IMR-90 (cell line): ENCODE measurements at places on chromosomes 1 and 21.

DNA sequence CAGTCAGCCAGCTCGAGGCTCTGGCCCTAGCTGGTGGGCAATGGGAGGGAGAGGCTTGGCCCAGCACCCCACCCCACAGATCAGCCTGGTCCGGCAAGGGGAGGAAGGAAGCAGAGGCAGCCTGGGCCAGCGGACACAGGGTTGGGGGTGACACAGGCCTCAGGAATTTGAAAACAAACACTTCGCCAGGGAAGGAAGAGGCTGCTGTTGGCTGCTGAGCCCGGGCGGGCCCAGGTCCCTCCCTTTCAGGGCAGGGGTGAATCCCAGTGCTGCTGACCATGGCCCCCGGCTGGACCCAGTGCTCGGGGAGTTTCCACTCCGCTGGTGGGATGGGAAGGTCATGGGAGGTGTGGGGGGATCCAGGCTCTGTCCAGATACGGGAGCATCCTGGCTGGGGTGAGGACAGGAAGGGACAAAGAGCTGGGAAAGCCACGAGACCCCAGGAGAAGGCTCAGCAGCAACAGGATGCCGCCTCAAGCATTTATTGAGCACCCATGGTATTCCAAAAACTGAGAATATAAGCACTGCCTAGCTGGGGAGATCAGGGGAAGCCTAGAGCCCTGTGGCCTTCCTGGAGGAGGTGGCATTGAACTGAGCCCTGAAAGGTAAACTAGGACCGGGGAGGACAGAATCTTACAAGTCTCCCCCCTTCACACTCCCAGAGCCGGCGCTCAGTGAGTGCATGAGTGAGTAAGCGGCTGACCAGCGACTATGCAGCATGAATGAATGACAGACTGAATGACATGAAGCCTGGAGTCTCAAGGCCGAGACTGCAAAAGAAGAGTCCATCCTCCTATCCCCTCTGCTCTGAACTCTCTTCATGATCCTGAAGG lies 26.2 kb upstream of the EPHA2 start:
- DNase-seq, result peak; percentile 89

DNA sequence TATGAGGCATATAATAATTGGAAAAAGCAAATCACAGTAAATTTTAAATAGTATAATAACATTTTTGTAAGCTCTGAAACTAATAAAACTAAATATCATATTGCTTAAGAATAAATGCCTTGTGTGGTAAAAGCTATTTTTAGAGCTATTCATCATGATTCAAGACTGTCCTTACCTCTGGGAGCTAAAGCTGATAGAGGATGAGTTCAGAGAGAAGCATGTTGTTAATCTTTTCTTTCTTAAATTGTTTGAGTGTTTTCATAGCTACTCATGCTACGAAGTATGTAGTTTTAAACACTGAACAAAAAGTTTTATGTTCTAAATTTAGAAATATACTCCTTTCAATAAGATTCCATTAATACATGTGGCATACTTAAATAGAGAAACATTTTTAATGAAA lies 30.5 kb downstream of the IFI16 start:
- DNase-seq, result peak; percentile 84

DNA sequence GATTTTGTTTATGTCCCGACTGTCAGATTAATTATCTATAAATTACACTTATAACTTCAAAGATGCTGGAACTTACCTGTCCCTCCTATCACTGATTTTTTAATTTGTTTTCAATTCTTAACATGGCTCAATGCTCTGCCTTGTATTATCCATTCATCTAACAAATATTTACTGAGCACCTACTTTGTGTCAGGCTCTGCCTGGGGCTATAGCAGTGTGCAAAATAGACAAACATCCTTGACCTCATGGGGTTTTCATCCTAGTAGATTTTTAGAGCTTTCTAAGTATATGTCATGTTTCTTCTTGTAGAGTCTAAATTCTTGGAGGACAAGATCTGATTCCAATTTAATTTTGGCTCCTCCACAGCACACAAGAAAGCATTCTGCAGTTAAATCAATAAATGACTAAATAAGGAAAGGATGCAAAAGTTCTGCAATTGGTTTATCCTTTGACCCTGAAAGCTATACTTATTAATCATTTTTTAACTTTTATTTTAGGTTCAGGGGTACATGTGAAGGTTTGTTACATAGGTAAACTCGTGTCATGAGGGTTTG lies 10.8 kb upstream of the SMYD2 start:
- no peak for DNase-seq

DNA sequence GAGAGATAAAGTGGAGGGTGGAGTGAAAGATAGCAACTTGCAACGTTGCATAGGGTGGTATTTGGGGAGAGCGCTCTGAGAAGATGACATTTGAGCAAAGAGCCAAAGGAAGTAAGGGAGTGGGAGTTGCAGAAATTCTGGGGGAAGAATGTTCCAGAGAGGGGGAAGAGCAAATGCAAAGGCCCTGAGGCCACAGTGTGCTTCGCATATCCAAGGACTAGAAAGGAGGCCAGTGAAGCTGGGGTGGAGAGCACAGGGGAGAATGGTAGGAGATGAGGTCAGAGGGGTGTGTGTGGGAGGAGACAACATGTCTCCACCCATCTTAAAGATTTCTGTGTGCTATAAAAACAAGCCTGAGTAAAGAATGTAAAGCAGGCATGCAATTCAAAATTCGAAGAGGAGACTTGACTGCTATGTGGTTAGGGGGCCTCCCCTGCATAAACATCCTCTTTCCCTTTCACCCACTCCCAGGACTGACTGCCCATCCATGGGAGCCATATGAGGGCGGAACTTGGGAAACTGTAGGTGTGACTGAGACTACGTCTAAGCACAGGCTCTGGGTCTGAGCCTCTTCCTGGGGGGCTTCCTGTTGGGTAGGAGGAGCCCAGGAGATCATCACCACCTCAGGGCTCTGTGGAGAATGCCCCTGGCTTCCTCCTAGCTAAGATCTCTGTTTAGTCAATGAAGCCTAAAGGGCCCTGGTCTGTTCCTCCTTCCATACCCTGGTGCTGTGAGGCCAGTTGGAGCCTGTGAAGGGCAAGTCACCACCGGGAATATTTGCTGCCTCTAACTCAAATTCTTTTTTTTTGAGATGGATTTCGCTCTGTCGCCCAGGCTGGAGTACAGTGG lies 2.9 kb upstream of the CLIC4 start:
- peak; percentile 94 for DNase-seq

GRCh38 chr1:205593532-205593931 lies 38.3 kb downstream of the ELK4 start:
- DNase-seq, result no peak

DNA sequence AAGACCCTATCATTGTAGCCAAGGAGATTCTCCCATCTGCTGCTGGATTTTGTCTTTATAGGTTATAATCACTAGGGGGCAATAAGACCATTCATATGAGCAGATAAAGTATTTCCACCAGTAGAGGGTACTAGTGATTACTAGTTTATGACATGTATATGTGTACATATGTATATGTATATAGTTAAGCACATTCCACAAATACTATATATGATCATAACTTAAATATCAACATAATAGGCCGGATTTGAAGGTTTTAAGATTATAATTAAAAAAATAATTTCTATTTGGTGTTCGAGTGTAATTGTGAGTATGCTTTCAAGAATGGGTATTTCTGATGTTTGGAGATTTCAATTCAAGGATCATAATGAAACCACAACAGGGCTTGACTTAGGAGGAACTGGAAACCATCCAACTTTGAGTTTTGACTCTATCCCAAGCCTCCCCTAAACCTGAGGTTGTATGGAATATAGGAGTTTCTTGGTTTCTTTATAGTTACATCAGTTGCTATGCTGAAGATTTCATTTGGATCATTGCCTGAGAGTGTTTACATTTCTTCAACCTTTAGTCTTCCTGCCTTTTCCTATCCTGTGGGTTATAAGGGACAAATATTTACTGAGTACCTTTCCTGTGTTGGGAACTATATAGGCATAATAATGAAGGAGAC lies 16.9 kb downstream of the TCEANC2 start:
- DNase-seq, result peak; percentile 67

- peak; percentile 80 for DNase-seq
These were observed 3.9 kb upstream of the COL16A1 start for GRCh38 chr1:31707711-31708110.

- peak; percentile 22 for DNase-seq
These were observed 204.8 kb downstream of the KCNK2 start for GRCh38 chr1:215287362-215287761.

GRCh38 chr1:65066419-65066765 lies 81.6 kb upstream of the AK4 start:
- DNase-seq, result no peak
